Activated CD4-positive, alpha-beta T cell treated with anti-CD3 and anti-CD28 coated beads, Interleukin-2, Interleukin-6, amounts not matched to agents 100 ng/mL and 50 ng/mL, durations not matched to agents 16 hours and 8 hours (primary cell): ENCODE measurements at places on chromosomes 5 and 9.

DNA sequence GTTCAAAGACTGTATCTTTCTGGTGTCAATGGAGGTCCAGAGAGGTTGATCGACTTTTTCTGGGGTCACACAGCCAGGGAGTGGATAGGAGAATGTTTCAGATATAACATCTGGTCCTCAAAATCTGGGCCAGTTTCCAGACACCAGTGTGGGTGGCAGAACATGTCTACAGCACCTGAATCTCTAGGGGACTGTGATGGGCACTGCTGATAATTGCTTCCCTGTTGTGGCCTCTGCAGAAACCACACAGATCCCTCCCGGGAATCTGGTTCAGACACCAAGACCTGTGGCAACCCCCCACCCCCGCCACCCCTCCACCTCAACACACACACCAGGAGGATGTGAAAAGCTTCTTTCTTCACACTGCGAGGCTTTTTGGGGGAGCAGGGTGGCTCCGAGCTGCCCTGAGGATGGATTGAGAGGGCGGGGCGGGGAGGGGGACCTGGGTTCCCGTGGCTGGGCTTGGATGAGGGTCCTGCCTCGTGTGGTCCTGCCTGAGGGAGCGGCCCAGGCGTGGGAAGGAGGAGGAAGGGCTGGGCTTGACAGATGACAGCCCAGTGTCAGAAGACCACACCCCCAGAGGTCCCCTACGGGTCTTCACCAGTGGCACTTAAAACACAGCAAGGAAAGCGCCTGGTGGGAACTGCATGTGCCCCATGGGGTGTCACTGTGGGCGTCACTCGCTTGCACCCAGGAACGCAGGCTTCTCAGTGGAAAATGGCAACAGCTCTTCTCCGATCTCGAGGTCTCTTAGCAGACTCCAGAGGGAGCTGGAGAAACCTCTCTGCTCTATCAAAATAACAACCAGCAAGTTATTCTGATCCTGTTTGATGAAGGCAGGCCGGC is 55.2 kb downstream of the TRIP13 start:
- DNase-seq: no peak

DNA sequence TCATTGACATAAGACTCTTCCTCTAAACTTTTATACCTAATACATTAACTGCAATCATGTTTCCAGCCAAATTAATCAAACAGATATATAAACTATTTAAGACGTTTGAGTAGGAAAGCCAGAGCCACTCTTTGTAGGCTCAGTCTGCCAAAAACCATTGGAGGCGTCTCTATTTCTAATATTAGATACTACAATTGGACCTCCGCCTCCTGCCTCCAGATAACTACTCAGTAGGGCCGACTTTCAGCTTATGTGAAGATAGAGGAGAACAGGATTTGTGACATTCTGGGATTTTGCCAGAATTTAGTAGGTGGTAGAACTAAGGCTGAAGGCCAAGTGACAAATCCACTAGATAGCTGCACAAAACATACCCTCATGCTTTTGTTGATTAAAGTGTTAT is 463.0 kb downstream of the CETN3 start:
- no peak for DNase-seq

DNA sequence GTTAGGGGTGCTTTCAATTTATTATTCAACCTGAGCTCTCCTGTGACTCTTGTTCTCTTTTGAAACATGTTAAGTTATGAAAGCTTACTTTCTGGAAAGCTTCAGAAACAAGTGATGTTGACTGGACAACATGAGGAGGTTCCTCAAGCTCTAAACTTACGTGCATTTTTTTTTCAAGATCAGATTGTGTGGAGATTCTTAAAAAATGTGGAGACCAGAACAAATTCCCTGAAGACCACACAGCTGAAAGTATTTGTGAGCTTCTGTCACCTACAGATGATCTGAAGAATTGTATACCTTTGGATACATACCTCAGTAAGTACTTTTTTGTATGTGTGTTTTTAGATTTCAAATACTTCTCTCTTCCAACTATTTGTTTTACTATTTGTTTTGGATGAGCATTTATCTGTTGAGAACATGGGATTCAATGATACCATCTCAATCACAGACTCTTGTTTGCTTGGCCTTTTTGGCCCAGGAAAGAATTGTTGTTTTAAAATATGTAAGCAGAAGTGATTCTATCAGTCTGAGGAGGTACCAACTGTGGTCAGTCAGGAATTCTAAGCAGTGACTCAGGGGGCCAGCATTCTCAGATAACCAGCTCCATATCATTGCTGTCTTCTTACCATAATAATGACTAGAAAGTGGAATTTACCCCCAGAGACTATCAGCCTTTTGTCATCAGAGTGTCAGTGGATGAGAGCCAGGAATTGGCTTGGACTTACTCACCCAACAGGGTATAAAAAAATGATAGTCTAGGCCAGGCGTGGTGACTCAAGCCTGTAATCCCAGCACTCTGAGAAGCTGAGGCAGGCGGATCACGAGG is 34.4 kb upstream of the GLIPR2 start:
- no peak for DNase-seq

DNA sequence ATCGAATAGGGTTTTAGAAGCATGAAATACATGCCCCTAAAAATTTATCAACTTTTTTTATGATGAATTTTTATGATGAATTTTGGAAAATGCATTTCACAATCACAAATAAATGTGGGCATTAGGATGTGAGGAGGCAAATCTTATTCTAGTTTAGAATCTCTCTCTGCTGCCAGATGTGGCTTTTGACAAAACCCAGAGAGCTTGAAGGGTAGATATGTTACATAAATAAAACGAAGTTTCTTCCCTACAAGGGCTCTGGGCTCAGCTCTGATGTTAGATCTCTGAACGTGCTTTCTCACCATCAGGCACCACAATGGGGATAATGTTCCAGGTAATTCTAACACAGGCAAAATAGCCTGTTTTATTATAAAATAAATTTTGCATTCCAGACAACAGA is 102.3 kb upstream of the ADAMTSL1 start:
- no peak for DNase-seq

DNA sequence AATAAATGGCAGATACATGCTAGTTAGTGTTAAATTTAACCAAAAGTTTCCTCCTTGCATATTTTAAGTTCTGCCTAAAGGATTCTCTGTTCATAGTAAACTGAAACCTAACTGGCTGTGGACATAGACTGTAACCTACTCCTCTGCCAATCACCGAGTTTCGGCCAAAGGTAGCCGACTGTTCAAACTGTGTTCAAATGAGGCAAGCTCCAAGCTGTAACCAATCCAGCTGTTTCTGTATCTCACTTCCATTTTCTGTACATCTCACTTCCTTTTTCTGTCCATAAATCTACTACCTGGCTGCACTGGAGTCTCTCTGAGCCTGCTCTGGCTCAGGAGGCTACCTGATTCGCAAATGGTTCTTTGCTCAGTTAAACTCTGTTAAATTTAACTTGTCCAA is 44.1 kb downstream of the KCNV2 start:
- DNase-seq: no peak

- peak; percentile 4 for DNase-seq
These were observed 251.4 kb downstream of the GLIS3 start for GRCh38 chr9:4048441-4048840.

DNA sequence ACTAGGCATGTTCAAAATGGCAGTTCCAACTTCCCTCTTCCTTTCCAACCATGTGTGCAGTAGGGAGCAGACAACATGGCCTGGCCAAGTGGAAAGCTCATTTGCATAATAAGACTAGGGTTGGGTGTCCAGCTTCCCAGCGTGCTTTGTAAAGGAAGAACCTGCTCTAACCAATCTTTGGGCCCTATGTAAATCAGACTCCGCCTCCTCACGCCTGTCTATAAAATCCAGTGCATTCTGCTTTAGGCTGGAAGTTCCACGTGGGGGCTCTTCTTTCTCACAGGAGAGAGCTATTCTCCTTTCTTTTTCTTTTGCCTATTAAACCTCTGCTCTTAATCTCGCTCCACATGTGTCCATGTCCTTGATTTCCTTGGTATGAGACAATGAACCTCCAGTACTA is 83.4 kb downstream of the GCNT1 start:
- DNase-seq: no peak

GRCh38 chr5:43804041-43804440 is 201.1 kb downstream of the NNT start:
- DNase-seq: no peak

GRCh38 chr9:124442379-124442778 is 7.9 kb upstream of the ADGRD2 start:
- DNase-seq: no peak
